ENCODE measurements at places on chromosomes 1 and 21.

DNA sequence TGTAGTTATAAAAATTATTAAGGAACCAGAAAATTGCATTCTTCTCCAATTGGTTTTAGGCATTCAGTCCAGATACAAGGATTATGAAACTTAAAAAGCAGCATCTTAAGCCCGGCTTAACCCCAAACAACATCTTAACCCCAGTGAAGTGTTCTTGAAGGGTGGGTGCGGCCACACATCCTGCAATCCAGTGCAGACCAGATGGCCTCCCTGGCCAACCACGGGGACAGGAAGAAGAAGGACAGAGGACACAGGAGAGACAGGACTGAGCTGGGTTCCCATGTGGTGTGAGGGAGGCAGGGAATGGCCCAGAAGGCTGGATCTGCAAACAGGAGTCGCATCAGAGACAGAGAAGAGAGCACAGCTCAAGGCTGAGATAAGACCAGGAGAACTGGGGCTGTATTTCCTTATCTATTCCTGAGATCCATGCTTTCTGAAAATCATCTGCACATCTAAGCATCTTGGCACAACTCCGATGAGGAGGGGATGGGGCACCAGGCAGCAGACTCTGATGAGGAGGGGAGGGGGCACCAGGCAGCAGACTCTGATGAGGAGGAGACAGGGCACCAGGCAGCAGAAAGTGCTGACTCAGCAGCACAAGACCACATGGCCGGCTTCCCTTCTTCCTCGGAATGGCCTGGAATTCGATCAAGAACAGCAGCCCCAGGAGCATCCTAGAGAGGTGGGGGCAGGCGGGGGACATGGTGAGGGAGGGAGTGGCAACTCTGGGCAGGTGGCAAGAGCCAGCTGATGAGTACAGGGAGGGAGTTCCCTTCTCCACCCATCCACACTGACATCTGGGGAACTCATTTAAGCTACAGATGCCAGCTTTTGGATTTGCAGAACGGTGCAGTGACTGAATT is 26.6 kb downstream of the ABCG1 start:
- DNase-seq = no peak

GRCh38 chr1:216710055-216710454 is 13.2 kb downstream of the ESRRG start:
- no peak for DNase-seq

DNA sequence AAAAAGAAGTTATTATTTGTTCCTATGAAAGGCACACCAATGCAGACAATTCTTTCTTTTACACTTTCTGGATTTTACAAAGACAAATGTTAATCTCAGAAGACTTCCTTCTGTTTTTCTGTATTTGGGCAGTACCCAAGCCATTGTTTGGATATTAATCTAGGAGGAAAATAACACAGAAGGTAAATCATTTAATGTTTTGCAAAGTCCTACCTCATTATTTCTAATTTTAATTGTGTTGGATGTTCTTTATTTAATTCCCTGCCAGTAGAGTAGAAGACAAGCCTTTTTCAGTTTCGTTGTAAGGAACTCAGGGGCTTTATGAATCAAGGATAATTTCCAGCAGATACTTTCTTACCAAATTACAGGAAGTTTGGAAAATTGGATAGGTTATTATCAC is 118.3 kb downstream of the VPS13D start:
- no peak for DNase-seq

- no peak for DNase-seq
Measured at GRCh38 chr1:21925334-21925940, 11.7 kb downstream of the HSPG2 start.

DNA sequence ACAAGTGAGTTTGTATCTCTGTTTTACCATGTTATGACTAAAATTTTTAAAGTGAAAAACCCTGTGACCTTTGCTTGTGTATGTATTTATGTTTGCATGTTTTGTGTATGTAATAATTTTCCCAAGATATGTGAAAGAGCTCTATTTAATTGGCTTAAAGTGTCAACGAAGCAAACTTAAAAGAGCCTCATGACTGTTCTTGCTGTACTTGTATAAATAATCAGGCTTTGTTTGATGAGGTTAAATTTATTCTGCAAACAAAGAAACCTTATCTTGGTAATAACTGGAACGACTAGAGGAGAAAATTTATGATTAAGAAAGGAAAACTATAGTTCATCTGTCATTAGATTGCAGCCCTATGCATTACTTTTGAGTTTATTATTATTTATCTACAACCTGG is 6.6 kb downstream of the GBP7 start:
- DNase-seq = no peak

DNA sequence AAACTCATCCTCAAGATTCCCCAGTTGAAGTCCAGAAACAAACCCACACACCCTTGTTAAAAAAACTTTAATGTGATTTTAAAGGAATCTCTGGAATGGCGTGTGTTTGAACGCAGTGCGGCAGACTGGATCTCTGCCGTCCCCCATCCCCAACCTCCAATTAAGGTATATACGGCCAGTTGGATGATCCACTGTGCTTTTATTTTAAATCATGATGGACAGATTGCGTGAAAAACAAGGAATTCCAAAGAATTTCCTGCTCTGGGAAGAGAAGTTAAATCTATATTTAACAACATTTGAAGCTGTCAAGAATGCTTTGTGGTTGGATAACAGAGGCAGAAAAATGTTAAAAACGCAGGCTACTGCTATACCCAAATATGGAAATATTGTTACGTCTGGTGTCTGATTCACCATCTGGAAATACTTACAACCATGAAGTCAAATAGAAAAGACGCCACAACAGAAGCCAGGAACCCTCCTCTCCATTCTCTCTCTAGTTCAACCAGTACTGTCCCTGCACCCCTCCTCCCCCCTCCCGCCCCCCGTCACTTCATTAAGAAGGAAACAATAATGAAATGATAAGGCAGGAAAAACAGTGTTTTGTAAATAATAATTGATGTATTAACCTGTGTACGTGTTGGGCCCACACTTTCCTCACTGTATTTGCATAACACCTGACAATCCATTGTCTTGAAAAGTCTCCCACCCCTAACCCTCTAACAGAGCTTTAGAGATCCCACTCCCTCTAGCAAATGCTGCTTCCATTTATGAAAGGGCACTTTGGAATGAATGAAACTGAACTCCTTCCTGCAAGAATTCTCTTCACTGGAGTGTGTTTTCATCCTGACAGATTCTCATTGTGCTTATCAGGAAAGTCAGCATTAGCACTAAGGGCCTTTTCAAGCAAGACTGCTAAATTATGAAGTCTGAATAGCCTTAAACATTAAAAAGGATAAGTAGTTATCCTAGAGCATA is 2.0 kb upstream of the CCN1 start:
- no peak for DNase-seq

- DNase-seq = no peak
Measured at GRCh38 chr21:14911351-14911750, 153.4 kb downstream of the NRIP1 start.

GRCh38 chr1:55456971-55457370 is 241.8 kb upstream of the USP24 start:
- DNase-seq = no peak

- DNase-seq = no peak
Measured at GRCh38 chr1:193929374-193930033, 743.1 kb upstream of the B3GALT2 start.

GRCh38 chr1:8075511-8076051 is 49.5 kb upstream of the ERRFI1 start:
- DNase-seq = no peak

GRCh38 chr1:95451054-95451453 is 217.0 kb downstream of the RWDD3 start:
- DNase-seq = no peak

DNA sequence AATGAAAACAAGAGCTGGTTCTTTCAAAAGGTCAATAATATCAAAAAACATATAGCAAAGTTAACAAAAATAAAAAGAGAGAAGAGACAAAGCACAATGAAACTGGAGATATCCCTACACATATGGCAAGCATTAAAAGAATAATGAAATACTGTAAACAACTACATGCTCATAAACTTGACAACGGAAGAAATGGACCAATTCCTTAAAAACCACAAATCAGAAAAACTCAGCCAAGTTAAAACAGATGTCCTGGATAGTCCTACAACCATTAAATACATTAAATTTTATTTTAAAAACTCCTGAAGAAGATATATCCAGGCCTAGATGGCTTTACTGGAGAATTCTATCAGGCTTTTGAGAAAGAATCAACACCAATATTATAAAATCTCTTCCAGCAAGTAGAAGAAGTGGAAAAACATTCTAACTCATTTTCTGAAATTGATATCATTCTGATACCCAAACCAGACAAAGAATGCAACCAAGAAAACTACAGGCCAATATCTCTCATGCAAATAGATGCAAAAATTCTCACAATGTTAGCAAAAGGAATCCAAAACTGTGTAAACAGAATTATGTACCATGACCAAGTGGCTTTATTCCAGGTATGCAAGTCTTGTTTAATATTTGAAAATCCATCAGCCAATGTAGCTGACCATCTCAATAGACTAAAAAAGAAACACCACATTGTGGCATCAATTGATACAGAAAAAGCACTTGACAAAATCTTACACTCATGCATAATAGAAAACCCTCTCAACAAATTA is 56.1 kb upstream of the LRRC7 start:
- DNase-seq = no peak
